Activated naive CD4-positive, alpha-beta T cell treated with anti-CD3 and anti-CD28 coated beads, Interleukin-2, amount 10 ng/mL, durations not matched to agents 5 hours and 36 hours (primary cell): ENCODE measurements at places on chromosomes 12 and 14. TPM values are rescaled to one million over a fixed set of nuclear protein-coding genes. Genes with fewer than 3 reads are reported as not detected.

The SLC39A2 gene
- not detected for total RNA-seq

The TCL1B gene
- not detected for total RNA-seq

The PPP1R13B gene
- total RNA-seq = 15.4 TPM

The CAPZA3 gene
- total RNA-seq = not detected

The CCDC38 gene
- not detected for total RNA-seq

The DPF3 gene
- 12.7 TPM for total RNA-seq

The FOXA1 gene
- total RNA-seq = not detected

The KCNA5 gene
- total RNA-seq = not detected

The STXBP6 gene
- total RNA-seq = not detected

The SELPLG gene
- 224 TPM for total RNA-seq

The STRAP gene
- total RNA-seq = 72.9 TPM

The DLGAP5 gene
- 68.5 TPM for total RNA-seq

The CLEC9A gene
- total RNA-seq = not detected

The RIMBP2 gene
- total RNA-seq = not detected

The NEUROD4 gene
- not detected for total RNA-seq

The AHNAK2 gene
- not detected for total RNA-seq

The FGF23 gene
- not detected for total RNA-seq

The RECQL gene
- 83.1 TPM for total RNA-seq

The ADAMTS20 gene
- not detected for total RNA-seq

The MRPL51 gene
- 187 TPM for total RNA-seq

The ITGB7 gene
- 480 TPM for total RNA-seq

The CPM gene
- total RNA-seq = 2.1 TPM

The PLEKHG7 gene
- not detected for total RNA-seq

The DHRS2 gene
- total RNA-seq = 0.18 TPM

The ASCL1 gene
- total RNA-seq = not detected

The DLK1 gene
- total RNA-seq = not detected

The MIA2 gene
- total RNA-seq = 24.3 TPM

The FAIM2 gene
- total RNA-seq = 0.05 TPM

The LPAR5 gene
- 7.5 TPM for total RNA-seq

The MYF5 gene
- total RNA-seq = not detected

The SIX6 gene
- total RNA-seq = not detected

The PIWIL1 gene
- total RNA-seq = not detected

The SRRM4 gene
- not detected for total RNA-seq

The DPPA3 gene
- not detected for total RNA-seq

The SLC5A8 gene
- total RNA-seq = not detected

The HOXC6 gene
- not detected for total RNA-seq

The YBX3 gene
- 41.8 TPM for total RNA-seq

The ARHGEF25 gene
- total RNA-seq = 1.1 TPM

The PPM1H gene
- not detected for total RNA-seq

The CPNE6 gene
- total RNA-seq = not detected

The HCAR3 gene
- total RNA-seq = not detected

The COX8C gene
- not detected for total RNA-seq

The MIP gene
- not detected for total RNA-seq

The HHIPL1 gene
- total RNA-seq = not detected

The SIRT4 gene
- total RNA-seq = 1.6 TPM

The TAMALIN gene
- total RNA-seq = 19.3 TPM

The SMIM41 gene
- not detected for total RNA-seq

The NR1H4 gene
- not detected for total RNA-seq

The OR6C75 gene
- total RNA-seq = not detected

The AQP2 gene
- not detected for total RNA-seq

The APAF1 gene
- 31.0 TPM for total RNA-seq

The PTGER2 gene
- total RNA-seq = 158 TPM

The GALNT6 gene
- total RNA-seq = 16.3 TPM

The LBHD2 gene
- total RNA-seq = not detected

The OR9K2 gene
- not detected for total RNA-seq

The PDZRN4 gene
- not detected for total RNA-seq
